Activated CD8-positive, alpha-beta T cell treated with anti-CD3 and anti-CD28 coated beads, Interleukin-2, amount 10 ng/mL, durations not matched to agents 7 days and 5 days (primary cell): ENCODE measurements at places on chromosomes 16 and 17.

DNA sequence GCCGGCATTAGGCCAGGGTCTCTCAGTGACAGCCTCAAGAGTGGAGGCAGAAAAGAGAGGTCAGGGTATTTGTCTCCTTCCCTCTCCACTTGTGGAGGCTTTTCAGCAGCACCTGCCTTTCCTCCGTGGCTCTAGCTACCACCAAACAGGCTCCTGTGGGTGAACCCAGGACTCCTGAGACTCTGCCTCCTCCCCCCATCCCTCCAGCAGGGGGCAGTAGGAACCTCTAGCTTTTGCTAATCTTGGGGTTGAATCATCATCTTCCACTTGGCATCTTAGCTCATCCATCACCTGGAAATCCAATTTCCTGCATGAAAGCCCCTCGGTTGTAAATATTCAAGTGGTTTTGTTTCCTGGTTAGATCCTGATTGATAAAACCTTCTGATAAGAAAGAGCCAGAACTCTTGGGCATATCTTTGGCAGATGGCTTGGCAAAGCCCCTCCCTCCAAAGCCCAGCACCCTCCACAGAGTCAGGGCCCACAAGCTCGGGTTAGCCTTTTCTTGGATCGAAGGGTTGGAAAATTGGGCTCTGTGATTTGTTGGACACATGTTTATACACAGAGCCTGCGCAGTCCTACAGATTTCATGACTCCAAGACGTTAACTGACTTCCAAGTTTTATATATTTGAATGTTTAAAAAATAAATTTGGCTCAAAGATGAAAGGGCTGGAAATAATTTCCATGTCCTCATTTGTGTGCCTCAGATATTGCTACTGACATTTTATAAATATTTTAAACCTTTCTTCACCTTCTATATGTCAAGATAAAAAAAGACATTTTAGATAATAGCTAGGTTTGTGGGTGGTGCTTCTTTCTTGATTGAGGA lies 322.1 kb downstream of the MAP2K4 start:
- H3K27me3 ChIP-seq: no peaks in the 10 kb centered on the region
- H3K36me3 ChIP-seq: no peaks in the 10 kb centered on the region
- no peak for DNase-seq
- H3K4me1 ChIP-seq: no peaks in the 10 kb centered on the region
- H3K4me3 ChIP-seq: no peak overlapping the region

- H3K27ac ChIP-seq: no peak overlapping the region
- H3K27me3 ChIP-seq: no peaks in the 10 kb centered on the region
- no peaks in the 10 kb centered on the region for H3K36me3 ChIP-seq
- H3K4me3 ChIP-seq: no peak overlapping the region
- DNase-seq: no peak
Observed at GRCh38 chr16:51407921-51408320, 256.9 kb upstream of the SALL1 start.

DNA sequence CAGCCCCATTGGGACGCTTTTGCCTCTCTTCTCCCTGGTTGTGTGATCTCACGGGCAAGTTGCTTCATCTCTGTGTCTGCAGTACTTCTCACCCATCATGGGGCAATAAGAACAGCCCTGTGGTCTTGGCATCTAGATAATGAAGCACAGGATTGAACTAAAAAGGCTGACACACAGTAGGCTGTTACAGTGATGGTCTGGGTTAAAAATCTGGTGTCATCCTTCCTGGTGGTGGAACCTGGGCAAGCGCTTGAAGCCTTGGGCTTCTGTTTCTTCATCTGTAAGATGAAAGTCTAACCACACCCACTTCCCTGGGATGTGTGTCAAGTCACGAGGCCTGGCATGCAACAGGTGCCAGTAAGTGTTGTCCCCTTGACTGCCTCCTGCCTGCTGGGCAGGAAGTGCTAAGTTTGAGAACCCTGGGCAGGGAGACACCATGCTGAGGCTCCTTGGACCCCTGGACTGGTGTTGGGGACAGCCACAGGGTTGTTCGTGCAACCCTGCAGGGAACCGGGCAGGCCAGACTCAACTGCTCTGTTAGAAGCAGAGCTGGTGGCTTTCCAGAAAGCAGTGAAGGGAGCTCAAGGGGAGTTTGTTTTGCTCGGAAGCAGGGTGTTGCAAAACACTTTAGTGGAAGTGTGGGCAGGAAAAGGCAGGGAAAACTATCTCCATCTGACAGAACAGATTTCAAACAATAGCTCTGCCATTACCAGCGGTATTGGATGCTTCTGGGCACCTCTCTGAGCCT lies 5.9 kb upstream of the MAP2K3 start:
- DNase-seq: peak; percentile 79
- no peaks in the 10 kb centered on the region for H3K27me3 ChIP-seq
- H3K4me3 ChIP-seq: peak overlapping the region; percentile 1
- H3K36me3 ChIP-seq: no peaks in the 10 kb centered on the region
- peaks cover 56% of the 10 kb centered on the region for H3K4me1 ChIP-seq

DNA sequence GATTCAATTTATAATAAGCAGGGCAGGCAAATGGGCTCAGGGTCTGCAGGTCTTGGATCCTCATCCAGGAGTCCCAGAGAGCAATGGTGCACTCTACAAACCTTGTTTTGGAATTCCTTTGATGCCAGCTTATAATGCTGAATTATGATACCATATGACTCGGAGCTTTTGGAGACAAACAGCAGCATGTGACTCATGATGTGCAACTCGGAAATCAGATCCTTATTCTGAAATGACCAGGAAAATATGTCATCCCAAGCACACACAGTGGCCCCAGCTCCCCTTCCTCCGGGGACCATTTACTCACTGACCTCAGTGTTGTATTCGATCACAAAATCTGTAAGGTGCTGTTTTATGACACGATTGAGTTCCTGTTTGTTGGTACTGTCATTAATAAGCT lies 20.2 kb upstream of the UMOD start:
- H3K4me1 ChIP-seq: no peaks in the 10 kb centered on the region
- no peaks in the 10 kb centered on the region for H3K36me3 ChIP-seq
- H3K4me3 ChIP-seq: no peak overlapping the region
- DNase-seq: no peak

- peaks cover 12% of the 10 kb centered on the region for H3K4me1 ChIP-seq
- DNase-seq: no peak
- H3K27ac ChIP-seq: no peak overlapping the region
- no peak overlapping the region for H3K4me3 ChIP-seq
- H3K27me3 ChIP-seq: peaks cover 9% of the 10 kb centered on the region
Observed at GRCh38 chr17:50618300-50618699, 16.4 kb upstream of the ABCC3 start.

DNA sequence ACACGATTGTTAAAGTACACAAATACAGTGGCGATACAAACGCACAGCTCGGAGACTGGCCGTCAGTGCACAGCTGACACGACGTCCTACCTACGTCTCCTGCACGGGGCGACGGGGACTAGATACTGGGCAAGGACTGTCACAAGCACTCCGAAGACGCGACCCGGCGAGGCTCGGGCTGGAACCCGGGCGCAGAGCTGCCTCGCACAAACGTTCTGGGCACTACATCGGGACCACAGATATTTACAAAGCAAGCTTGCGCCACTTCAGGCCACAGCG lies 13.8 kb downstream of the SLC16A3 start:
- peak; percentile 29 for DNase-seq
- H3K27ac ChIP-seq: peak overlapping the region; percentile 74
- H3K36me3 ChIP-seq: peaks cover 72% of the 10 kb centered on the region

DNA sequence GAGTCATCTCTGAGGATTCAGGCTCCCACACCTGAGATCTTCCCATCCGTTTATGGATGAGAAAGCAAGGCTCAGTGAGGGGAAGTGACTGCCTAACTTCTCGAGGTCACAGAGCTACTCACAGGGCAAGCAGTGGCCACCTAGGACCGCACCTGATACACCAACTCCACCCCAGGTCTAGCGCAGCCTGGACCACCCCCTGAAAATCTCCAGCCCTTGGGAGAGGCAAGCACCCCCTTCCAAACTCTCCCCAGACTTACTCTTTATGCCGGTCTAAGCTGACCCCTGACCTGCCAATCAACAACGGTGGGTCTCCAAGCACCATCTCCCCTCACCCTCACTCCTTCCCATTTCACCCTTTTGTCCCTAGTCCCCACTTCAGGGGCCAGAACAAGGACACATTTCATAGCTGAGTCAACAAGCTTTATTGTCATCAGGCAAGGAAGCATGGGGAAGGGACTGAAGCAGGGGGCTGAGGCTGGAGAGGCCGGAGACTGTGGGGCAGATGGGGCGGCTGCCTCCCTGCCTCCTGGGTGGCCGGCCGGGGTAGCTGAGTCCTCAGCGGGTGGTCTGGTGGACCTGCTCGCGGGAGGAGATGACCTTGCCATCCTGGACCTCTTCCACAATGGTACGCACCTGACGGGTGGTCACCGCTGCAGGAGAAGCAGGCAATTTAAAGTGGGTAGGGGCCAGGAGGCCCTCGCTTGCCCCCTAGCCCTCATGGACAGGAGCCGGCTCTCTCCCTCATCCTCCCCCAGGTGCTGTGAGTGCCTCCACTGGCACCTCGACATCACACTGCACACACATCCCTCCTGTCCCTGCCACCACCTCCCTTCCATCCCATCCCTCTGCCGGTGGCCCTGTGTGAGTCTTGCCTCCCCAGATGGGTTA lies 5.1 kb downstream of the KRT17 start:
- no peaks in the 10 kb centered on the region for H3K4me1 ChIP-seq
- no peak for DNase-seq
- H3K4me3 ChIP-seq: no peak overlapping the region
- H3K27me3 ChIP-seq: no peaks in the 10 kb centered on the region

DNA sequence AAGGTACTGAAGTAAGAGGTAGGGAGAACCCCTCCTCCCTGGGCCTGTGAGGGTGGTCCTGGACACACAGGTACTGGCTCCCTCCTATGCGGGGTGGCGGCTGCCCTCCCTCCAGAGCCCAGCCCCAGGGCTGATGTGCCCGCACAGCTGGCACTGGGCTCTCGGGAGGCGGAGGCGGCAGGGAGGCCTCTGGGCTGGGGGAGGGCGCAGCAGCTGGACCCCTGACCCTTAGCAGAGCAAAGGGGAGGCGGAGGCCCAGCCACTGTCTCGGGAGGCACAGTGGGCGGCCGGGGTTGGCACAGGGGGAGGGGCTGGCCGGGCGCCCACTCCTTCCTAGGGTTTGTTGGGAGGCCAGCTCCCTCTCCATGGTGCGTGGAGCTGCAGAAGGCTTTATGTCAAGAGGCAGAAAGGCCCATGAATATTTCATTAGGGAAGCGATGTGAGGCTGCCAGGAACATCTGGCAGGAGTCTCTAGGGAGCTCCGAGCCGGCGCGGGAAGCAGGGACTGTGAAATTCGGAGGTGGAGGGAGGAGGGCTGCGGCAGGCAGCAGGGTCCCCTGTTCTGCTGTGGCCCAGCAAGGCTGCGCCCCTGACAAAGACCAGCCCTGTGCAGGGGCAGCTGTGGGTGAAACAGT lies 44.1 kb upstream of the ACSF3 start:
- no peak for DNase-seq
- H3K36me3 ChIP-seq: no peaks in the 10 kb centered on the region
- no peak overlapping the region for H3K4me3 ChIP-seq
- no peaks in the 10 kb centered on the region for H3K27me3 ChIP-seq
- H3K4me1 ChIP-seq: no peaks in the 10 kb centered on the region

DNA sequence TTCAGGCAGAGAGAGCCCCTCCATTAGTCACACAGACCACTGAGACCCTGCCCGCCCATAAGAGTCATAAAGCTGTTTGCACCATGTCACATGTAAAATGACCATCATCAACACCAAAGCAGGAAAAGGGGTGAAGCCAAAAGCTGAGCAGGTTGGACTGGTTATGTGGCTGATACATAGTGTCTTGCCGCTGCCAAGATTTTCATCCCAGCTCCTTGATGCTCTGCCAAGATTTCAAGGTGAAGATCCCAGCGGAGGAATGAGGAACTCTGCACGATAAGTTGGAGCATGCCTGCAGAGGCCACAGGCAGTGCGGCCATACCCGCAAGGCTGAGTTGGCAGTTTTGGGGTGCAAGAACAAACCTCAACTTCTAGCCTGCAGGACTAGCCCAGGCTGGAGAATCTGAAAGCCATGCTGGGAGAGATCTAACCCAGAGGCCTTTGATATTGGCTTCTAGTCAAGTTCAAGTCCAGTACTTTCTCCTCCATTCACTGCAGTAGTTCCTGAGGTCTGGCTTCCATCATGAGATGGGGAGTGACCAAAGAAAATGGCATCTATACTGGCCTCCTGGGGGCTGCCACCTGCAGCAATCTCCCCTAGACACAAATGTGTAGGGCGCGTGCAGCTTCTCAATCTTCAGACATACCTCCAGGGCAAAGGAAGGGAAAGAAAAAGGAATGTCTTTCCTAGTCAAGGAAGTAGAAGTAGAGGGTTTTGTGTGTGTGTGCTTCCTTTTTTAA lies 79.7 kb upstream of the NOL11 start:
- H3K27ac ChIP-seq: no peak overlapping the region
- peaks cover 21% of the 10 kb centered on the region for H3K36me3 ChIP-seq
- H3K27me3 ChIP-seq: no peaks in the 10 kb centered on the region

- no peak overlapping the region for H3K4me3 ChIP-seq
- no peak overlapping the region for H3K27ac ChIP-seq
- peaks cover 22% of the 10 kb centered on the region for H3K36me3 ChIP-seq
Observed at GRCh38 chr17:49318435-49318965, 43.5 kb downstream of the ZNF652 start.

- H3K27me3 ChIP-seq: peaks cover 13% of the 10 kb centered on the region
- peak overlapping the region; percentile 77 for H3K27ac ChIP-seq
- peak overlapping the region; percentile 74 for H3K4me3 ChIP-seq
- H3K4me1 ChIP-seq: peaks cover 46% of the 10 kb centered on the region
- peak; percentile 66 for DNase-seq
- peaks cover 16% of the 10 kb centered on the region for H3K36me3 ChIP-seq
Observed at GRCh38 chr16:88633684-88634140, 4.7 kb upstream of the IL17C start.

DNA sequence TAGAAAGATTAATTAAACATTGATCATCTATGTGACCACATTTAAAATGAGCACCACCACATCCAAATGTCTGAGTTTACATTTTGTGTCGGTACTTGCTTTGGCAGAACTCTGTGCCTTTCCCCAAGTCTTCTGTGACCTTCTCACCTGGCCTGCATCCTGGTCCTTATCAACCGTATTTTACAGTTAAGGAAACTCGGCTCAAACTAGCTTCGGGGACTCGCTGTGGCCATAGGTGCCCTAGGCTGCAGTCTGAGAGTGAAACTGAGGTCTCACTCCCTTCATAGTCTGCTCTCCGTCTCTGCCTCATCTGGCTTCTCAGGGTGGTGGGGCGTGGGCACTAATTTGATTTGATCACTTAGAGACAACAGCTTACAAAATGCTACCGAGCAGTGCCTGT lies 555.5 kb downstream of the WWOX start:
- no peak for DNase-seq
- H3K4me1 ChIP-seq: no peaks in the 10 kb centered on the region
- no peaks in the 10 kb centered on the region for H3K36me3 ChIP-seq
- H3K4me3 ChIP-seq: no peak overlapping the region
- no peak overlapping the region for H3K27ac ChIP-seq
- H3K27me3 ChIP-seq: peaks cover 3% of the 10 kb centered on the region
